ENCODE measurements at places on chromosomes 1 and 21.

- DNase-seq: no peak
Observed at GRCh38 chr1:159925719-159926078, 392 bp upstream of the TAGLN2 start.

- DNase-seq: no peak
Observed at GRCh38 chr1:151952811-151953210, 40.8 kb downstream of the S100A10 start.

DNA sequence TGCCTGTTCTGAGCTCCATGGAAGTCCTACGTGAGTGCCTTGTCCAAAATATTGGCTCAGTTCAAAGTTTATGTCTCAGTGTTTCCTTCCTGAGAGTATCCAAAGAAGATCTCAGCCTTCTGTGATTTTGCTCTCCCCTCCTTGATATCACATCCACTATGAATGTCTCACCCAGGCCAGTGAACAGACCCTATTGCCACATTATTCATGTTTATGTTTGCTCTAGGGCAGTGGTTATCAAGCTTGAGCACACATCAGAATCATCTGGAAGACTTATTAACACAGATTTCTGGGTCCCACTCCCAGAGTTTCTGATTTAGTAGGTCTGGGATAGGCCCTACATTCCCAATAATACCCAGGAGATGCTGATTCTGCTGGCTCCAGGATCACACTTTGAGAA lies 145.0 kb upstream of the FGGY start:
- DNase-seq: no peak

- no peak for DNase-seq
Observed at GRCh38 chr1:59769736-59770095, 45.0 kb upstream of the HOOK1 start.

- DNase-seq: no peak
Observed at GRCh38 chr1:69502991-69503390, 64.7 kb upstream of the LRRC7 start.

DNA sequence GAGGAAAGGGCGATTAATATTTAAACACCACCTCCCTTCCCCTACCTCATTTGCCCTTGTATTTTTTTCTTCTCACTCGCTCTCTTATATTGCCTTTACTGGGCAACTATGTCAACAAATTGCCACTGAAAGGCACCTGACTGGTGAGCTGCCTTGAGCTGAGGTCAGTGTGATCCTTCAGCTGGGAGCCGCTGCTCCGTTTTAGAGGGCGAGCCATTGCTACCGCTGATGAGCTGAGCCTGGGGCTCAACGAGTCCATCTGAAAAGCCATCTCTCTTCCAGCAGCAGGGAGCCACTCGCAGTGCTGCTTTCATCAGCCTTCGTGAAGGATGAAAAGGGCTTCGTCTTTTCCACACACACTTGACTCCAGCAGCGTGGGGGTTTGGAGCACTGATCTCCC lies 108.0 kb upstream of the KIF26B start:
- DNase-seq: no peak

DNA sequence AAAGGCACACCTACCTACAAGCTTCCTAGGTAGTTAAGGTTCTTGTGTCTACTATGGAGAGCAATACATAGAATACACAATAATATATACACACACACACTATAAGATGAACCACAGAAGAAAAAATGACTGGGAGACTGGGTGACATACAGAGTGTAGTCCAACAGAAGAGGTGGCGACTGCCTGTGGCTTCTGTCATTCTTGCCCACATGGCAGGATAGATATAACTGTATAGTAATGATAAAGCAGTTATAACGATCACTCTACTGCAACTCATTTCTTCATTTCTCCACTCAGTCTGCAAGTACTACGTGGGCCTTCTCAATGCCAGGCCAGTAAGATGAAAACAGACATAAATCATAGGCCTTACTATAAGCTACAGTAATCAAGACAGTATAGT lies 113.8 kb upstream of the EDN2 start:
- no peak for DNase-seq

- DNase-seq: no peak
Observed at GRCh38 chr1:183778045-183778444, 26.9 kb upstream of the RGL1 start.

- DNase-seq: no peak
Observed at GRCh38 chr1:176692431-176692830, 229.5 kb downstream of the PAPPA2 start.

DNA sequence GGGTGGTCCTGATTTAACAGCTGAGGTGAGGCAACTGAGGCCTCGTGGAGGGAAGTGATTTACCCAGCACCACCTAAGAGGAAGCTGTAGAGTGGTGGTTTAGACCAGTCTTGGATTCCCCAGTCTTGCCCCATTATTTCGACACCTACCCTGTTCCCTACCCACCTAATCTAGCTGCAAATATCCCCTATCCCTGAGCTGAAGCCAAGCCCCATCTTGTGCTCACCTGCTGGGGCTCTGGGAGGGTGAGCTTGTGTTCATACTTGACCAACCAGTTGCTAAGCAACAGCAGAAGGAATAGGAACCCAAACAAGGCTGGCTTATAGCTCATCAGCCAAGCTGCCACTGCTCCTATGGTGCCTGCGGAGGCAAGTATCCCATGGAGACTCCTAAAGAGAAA lies 2.0 kb downstream of the TEX46 start:
- DNase-seq: no peak

- no peak for DNase-seq
Observed at GRCh38 chr1:205438213-205439158, 16.6 kb upstream of the LEMD1 start.

- DNase-seq: no peak
Observed at GRCh38 chr1:44568128-44568900, 106.0 kb downstream of the TMEM53 start.

- DNase-seq: no peak
Observed at GRCh38 chr1:70685300-70686286, 274.5 kb downstream of the CTH start.

- DNase-seq: no peak
Observed at GRCh38 chr1:158145173-158145719, 35.4 kb upstream of the CD1D start.

GRCh38 chr21:19870682-19871081 lies 1127.5 kb upstream of the NCAM2 start:
- DNase-seq: no peak

DNA sequence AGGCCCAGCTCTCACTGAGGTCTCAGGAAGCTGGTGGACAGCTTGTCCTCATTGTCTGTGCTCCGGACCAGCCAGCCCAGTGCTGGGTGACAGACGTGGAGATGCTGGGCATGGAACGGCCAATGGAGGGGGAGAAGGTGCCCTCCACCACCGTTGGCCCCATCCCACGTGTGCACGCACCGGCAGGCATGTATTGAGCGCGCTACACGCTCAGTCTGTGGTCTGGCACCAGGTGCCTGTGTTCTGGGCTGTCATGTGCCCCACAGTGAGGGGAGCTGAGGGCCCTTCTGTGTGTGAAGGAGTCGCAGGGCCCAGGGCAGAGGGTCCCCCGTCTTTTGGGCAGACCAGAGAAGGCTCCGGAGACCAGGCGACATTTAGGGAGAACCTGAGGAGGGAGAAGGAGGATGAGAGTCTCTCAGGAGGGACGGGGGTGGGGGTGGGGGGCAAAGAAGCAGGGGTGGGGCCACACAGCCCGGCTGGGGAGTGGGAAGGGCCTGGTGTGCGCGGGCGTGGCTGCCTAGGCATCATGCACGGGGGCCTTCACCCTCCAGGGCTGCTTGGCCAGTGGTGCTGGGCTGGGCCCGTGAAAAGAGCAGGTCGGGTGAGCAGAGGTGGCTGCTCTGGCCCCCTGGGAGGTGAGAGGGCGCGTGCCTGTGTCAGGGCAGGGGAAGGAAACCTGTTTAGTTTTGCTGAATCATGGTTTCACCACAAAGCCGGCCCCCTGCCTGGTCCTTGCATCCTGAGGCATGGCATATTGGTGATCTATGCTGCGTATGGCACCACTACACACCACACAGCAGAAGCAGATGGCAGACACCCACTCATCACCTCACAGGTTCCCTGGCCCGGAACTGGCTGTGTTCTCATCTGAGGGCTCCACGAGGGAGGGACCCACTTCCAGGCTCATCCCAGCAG lies 86.7 kb upstream of the TTC34 start:
- no peak for DNase-seq

- no peak for DNase-seq
Observed at GRCh38 chr1:117817629-117818028, 111.8 kb downstream of the GDAP2 start.

DNA sequence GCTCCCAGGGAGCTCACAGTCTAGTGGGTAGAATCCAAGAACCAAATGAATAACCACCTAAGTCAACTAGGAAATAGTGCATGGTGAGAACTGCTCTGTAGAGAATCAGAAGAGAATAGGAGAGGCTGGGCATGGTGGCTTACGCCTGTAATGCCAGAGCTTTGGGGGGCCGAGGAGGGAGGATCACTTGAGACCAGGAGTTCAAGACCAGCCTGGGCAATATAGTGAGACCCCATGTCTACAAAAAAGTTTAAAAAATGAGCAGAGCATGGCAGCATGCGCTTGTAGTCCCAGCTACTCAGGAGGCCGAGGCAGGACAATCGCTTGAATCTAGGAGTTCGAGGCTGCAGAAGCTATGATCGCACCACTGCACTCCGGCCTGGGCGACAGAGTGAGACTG lies 122.3 kb upstream of the IRF2BP2 start:
- no peak for DNase-seq

- no peak for DNase-seq
Observed at GRCh38 chr1:206672011-206672688, 12.6 kb upstream of the MAPKAPK2 start.

GRCh38 chr1:115809847-115810246 lies 31.1 kb downstream of the NHLH2 start:
- no peak for DNase-seq

DNA sequence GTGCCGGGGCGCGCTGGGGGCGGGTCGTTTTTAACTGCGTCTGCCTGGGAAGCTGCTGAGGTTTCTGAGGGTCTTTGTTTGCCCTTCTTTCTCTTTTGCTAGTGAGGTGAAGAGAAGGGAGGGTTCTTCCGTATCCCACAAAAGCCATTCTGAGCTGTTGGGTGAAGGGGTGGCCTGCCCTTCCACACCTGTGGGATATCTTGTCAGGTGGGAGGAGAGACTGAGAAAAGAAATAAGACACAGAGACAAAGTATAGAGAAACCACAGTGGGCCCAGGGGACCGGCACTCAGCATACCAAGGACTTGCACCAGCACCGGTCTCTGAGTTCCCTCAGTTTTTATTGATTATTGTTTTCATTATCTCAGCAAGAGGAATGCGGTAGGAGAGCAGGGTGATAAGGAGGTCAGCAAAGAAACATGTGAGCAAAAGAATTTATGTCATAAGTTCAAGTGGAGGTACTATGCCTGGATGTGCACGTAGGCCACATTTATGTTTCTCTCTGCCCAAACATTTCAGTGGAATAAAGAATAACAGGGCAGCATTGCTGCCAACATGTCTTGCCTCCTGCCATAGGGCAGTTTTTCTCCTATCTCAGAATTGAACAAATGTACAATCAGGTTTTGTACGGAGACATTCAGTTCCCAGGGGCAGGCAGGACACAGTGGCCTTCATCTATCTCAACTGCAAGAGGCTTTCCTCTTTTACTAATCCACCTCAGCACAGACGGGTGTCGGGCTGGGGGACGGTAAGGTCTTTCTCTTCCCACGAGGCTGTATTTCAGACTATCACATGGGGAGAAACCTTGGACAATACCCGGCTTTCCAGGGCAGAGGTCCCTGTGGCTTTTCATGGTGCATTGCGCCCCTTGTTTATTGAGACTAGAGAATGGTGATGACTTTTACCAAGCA lies 972 bp downstream of the PGBD2 start:
- DNase-seq: no peak

GRCh38 chr1:115717541-115717940 lies 51.0 kb downstream of the CASQ2 start:
- no peak for DNase-seq

GRCh38 chr1:14517841-14518180 lies 80.7 kb upstream of the KAZN start:
- no peak for DNase-seq

DNA sequence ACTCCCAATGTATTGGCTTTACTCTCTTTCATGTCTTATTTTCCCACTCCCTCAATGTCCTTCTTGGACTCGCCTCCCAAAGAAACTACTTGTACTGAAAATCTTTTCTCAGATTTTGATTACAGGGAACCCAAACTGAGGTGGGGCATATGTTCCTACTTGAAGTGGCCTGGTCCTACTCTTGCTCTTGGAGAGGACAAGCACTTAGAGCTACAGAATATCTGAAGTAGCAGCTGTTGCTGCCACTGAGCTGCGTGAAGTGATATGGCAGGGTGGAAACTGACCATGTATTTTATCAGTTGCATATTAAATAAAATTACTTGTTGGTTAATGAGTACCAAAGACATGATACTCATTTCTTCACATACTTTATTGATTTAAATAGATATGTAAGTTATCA lies 129.5 kb downstream of the TSEN15 start:
- DNase-seq: no peak

DNA sequence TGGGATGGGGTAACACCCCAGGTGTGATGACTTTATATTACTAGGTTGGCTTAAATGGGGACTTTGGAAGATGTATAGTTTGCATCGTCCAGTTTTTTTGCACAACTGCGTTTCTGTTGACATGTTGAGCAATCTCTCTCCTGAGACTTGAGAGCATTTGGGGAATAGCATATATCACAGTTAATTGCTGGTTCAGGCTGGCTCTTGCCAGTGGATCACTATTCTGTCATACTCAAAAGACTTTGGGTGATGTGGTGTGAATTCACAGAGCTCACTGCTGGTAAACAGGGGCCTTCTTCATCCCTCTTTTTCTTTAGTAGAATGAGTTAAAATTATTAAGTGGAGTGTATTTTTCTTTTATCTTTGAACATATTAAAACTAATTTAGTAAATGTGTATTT lies 44.3 kb downstream of the LHX9 start:
- no peak for DNase-seq

DNA sequence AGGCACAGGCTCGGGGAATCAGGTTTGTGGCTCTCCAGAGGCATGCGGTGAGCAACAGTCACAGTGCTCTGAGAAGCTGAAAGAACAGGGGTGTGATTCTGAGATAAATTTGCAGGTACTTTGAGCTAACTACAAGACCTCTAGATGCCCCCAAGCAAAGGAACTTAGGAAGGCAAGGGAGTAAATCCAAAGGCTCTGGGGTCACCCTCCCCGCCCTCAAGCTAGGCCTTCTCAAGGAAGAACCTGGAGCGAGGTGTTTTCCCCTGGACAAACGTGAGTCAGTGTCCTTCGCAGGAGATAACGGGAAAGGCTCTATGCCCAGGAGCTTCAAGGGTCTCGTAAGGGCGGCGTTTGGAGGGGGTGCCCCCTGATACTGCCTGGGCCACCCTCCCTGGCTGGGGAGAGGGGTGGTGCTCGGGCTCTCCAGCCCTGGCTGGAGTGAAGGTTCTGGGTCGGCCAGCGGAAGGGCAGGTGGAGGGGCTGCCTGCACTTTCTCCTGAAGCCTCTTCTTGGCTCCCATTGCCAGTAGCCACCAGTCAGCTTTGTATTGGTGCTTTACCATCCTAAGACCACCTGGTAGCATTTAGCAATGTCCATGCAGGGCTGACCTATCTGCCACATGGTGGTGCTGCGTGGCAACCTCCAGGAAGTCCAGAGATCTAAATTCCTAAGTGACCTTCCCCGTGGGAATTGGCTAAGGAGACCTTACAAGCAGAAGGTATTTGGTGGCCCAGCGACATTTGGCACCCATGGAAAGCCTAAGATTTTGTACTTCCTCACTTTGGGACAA lies 44.0 kb downstream of the GPR161 start:
- no peak for DNase-seq
